ENCODE measurements at places on chromosomes 3 and 15.

- DNase-seq: peak; percentile 52
These were observed 43.1 kb upstream of the SLC25A36 start for GRCh38 chr3:140898340-140899180.

DNA sequence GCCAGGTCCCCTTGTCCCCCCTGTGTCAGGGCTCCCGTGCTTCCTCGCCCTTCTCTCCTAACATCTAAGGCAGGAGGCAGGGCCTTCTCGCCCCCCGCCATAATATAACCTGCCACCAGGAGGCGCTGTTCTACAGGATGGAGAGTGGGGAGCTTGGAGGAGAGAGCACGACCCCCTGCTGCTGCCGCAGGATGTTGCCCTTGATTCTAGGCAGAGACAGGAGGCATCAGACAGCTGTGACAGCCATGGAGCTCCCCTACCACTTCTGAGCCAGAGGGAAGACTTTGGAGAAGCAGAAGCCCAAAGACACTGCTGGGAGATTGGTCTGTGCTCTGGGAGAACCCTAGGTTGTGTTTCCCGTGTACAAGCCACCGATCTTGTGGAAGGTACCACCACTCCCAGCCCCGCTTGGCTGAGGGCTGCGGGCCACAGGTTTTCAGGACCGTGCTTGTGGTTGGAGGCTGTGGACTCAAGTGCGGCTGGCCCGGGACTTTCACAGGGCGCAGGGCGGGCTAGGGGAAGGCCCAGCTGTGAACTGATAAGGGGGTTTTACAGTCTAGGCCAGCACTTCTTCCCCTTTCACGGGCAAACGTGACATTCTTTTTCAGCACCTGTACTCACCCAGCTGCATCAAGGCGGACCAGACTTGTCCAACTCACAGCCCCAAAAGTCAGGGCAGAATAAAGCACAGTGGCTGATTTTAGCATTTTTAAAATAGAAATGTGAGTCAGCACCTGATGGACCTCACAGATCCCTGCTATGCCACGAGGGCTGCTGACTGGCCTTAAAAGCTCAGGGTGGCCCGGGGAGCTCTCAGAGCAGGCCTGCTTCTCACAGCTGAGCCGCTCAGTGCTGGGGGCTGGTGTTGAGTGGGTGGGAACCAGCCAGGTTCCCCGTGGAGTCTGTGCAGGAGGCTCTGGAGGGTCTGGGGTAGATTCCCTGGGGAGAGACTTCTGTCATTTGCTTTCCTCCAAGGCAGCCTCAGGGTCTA lies 2.6 kb upstream of the TIGIT start:
- peak; percentile 15 for DNase-seq

- DNase-seq: peak; percentile 10
These were observed 161.3 kb upstream of the SLC2A2 start for GRCh38 chr3:171187706-171188290.

DNA sequence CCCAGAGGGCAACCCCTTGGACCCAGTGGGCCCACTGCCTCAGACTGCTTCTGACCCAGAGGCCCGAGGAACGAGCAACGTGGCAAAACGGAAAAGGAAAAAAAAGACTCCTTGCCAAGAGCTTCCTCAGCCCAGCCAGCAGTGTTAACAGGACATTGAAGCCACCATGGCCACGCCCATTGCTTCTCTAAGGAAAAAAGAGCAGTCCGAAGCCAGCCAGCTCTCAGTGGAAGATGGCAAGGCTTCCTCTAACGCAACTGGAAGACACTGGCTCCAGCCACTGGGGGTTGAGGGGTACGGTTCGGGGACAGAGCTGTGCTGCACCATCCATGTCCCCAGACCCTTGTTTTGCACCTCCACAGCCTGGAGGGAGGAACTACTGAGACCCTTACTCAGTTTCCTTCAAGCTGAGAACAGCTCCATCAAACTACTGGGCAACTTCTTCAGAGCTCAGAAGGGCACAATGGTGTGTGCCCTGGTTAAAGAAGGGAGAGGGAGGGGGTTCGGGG lies 10.7 kb downstream of the BMF start:
- DNase-seq: no peak

DNA sequence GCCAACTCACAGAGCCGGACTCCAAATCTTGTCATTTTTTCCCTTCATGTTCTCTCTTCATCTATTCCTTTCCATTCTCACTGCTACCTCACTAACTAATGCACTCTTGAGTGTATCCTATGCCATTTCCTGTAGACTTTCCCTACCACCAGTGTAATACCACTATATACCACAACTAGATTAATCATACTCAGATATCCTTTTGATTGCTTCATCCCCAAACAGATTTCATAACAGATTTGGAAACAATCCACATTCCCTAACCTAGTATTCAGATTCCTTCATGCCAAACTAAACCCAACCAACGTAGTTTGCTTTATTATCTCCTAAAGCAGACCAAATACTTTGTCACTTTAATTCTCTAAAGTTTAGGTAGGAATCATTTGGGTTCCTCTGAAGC lies 2.6 kb upstream of the PLOD2 start:
- no peak for DNase-seq
